CD8-positive, alpha-beta memory T cell (primary cell): ENCODE measurements at places on chromosomes 3 and 15. TPM values are rescaled to one million over a fixed set of nuclear protein-coding genes. Genes with fewer than 3 reads are reported as not detected.

GRCh38 chr3:15805756-15806266 is 8.0 kb upstream of the ANKRD28 start:
- H3K27ac ChIP-seq = no peak overlapping the region
- H3K4me1 ChIP-seq = peaks cover 18% of the 10 kb centered on the region
- H3K27me3 ChIP-seq = no peaks in the 10 kb centered on the region

KBTBD13 gene
- total RNA-seq = not detected

DNA sequence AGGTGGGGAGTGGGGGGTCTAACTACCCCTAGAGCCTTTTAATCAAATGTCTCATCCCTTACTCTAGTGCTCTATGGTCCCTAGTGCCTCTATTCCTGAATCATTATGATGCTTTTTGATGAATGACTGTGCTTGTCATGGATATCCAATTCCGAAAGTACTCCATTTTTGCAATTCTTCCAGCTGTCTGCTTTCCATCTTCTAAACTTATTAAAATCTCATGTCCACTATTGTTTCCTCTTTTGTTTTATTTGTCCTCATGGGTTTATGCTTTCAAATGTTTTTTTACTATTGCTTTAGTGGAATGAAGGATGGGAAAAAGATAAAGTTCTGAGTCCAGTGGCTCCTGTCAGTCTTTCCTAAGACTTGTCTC is 77.2 kb upstream of the KCNMB2 start:
- no peak overlapping the region for H3K4me3 ChIP-seq
- no peak overlapping the region for H3K27ac ChIP-seq
- no peaks in the 10 kb centered on the region for H3K27me3 ChIP-seq
- H3K36me3 ChIP-seq = no peaks in the 10 kb centered on the region
- no peak for DNase-seq

MOBP gene
- total RNA-seq = not detected

DNA sequence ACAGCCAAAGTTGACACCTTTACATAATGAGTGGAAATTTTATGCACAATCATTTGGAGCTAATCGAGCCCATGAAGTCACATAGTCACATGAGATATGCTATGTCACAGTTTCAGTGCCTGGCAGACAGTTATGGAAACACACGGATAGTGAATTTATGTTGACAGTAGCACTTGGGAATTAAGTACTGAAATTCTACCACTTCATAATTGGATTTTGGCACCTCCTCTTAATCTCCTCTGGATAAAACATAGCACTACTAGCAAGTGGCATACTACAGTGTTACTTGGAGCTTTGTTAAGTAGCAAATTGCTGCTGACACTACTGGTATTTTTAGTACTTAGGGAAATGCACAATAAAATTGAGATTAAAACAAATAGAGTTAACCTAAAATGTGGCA is 1679.4 kb downstream of the OTOL1 start:
- no peak for DNase-seq
- no peaks in the 10 kb centered on the region for H3K27me3 ChIP-seq

TMOD2 gene
- total RNA-seq = 10.0 TPM

SPATA12 gene
- total RNA-seq = not detected

DNA sequence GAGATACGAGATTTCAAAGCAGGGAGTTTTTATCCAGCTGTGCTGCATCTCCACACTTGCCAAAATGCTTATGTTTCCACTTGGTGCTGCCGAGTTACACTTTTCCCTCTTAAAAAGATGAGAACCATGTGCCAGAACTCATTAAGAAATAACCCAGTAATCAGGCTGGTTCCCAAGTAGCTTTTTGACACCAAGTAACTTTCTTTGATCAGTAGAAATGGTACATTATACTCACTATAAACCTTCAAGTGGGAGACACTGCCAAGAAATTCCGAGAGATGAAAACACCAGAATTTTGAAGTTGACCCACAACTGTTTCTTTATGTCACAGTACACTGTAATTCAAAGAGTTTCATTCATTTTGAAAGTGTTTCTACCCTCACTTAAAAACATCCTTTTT is 164.6 kb upstream of the CCDC54 start:
- no peaks in the 10 kb centered on the region for H3K36me3 ChIP-seq
- no peaks in the 10 kb centered on the region for H3K4me1 ChIP-seq
- DNase-seq = no peak
- no peaks in the 10 kb centered on the region for H3K27me3 ChIP-seq
- H3K4me3 ChIP-seq = no peak overlapping the region
- no peak overlapping the region for H3K27ac ChIP-seq

- H3K27ac ChIP-seq = no peak overlapping the region
- no peak for DNase-seq
- no peaks in the 10 kb centered on the region for H3K27me3 ChIP-seq
- H3K4me1 ChIP-seq = peaks cover 6% of the 10 kb centered on the region
- H3K36me3 ChIP-seq = peaks cover 17% of the 10 kb centered on the region
Measured at GRCh38 chr15:67177752-67178151, 76.7 kb downstream of the AAGAB start.

TMEM212 gene
- not detected for total RNA-seq

DNA sequence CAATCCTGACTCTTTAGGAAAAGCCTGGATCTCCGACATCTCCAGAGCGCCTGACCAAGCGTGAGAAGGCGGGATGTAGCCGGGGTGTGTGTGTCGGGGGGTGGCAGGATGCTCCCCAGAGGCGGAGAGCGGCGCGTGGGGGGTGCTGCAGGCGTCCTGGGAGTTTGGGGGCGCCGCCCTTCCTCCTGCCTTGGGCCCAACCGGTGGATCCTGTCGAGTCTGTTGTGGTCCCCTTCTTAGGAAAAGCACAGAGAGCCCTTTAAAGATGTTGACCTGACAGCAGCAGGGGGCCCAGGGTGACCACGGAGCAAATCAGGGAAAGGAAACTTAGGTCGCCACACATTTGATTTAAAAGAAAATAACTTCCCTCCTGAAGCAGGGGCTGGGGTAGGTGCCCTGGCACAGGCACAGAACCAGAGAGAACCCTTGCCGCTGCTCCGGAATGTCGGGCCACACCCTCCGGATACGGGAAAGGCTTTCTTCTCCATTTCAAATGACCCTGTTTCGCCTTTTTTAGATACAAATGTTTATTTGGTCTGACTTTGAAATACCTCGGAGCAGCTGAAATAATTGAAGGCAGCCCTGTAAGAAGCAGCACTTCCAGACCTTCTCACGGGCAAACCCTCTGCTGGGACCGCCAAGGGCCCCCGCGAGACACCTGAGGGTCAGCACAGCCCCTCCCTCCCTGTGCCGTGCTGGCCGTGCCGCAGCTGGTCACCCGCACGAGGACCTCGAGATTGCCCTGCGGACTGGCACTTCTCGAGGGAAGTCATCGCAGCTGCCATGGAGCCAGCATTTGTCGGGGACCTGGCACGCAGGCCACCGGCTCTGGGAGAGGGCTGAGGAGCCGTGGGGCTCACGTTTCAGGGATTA is 102.9 kb upstream of the KLF13 start:
- no peak overlapping the region for H3K4me3 ChIP-seq
- H3K27me3 ChIP-seq = no peaks in the 10 kb centered on the region
- no peak for DNase-seq
- H3K36me3 ChIP-seq = no peaks in the 10 kb centered on the region
- no peak overlapping the region for H3K27ac ChIP-seq

GPR62 gene
- not detected for total RNA-seq

UBA7 gene
- 58.3 TPM for total RNA-seq

GRCh38 chr3:23667536-23668429 is 138.0 kb upstream of the UBE2E1 start:
- H3K36me3 ChIP-seq = no peaks in the 10 kb centered on the region
- H3K4me1 ChIP-seq = no peaks in the 10 kb centered on the region
- H3K4me3 ChIP-seq = no peak overlapping the region

MBD4 gene
- 48.1 TPM for total RNA-seq

- DNase-seq = no peak
- no peaks in the 10 kb centered on the region for H3K36me3 ChIP-seq
- no peak overlapping the region for H3K4me3 ChIP-seq
Measured at GRCh38 chr3:194259982-194260766, 91.0 kb downstream of the CPN2 start.
